ENCODE measurements at places on chromosomes 13 and 19. TPM values are rescaled to one million over a fixed set of nuclear protein-coding genes. Genes with fewer than 3 reads are reported as not detected.

DNA sequence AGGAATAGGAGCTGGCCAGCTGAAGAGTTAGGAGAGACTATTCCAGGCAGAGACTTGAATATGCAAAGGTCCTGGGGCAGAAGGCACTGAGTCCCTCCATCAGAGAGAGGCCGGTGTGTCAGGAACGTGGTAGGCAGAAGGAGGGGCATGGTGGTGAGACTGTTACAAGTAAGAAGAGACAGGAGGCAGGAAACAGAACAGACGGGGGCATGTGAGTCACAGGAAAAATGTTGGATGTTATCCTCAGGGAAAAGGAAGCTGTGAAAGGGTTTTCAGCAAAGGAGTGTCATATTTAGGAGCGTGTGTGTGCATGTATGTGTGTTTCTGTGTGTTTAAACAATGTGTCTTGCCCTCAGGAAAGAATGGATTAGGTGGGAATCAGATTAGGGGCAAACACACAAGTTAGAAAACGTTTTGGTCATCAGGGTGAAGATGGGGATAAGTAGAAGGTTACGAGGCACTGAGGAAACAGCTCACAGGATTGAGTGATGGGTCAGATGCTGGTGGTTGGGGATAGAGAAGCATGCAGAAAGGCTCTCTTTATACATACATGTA lies 1.1 kb downstream of the EDDM13 start:
- DNase-seq, result no peak

GRCh38 chr19:38142176-38143035 lies 81.6 kb downstream of the DPF1 start:
- no peak for DNase-seq

DNA sequence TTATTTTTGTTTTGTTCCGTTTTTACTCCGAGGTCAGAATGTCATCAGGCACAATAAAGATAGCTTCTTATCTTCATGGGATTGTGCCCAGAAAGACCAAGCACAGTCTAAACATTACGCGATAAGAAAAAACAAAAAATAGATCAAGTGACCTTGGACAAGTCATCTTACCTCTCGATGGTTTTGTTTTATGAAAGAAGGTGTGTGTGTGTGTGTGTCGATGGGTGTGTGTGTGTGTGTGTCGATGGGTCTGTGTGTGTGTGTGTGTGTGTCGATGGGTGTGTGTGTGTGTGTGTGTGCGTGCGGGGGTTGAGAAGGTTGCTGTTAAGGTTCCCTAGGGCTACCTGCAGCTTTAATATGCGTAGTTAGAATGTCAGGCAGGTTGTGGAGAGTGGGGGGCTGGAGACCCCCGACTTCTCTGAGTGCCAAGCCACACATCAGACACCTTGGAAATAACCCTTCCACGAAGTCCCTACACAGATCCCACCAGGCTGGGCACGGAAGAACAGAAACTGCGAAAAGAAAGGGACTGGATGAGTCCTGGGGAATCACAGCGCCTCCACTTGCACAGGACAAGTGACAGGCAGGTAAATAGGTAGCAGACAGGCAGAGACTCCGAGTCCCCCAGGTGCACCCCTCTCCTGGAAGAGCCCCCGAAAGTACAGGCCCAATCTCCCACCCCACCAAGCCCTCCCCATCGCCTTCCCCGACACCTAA lies 458 bp upstream of the ATP8A2 start:
- no peak for DNase-seq

C19orf18 gene
- polyA plus RNA-seq, result 5.7 TPM

- DNase-seq, result no peak
Measured at GRCh38 chr19:40713939-40714338, 2.7 kb downstream of the COQ8B start.

DNA sequence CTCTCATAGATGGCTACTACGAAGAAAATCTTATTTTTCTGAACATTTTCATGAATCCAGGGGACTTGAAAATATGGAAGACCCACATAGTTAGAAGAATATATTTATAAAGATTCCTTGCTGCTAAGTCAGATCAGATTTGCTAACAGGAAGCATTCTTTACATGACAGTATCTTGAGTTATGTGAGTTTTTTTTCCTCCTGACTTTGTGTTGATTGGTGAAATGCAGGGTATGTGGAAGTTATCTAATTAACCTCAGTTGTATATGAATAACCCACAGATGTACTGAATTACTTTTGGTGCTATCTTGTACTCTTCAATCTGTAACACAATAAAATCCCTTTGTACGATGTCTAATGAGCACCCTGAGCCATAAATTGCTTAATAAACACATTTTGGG lies 53.8 kb downstream of the ESD start:
- no peak for DNase-seq

- no peak for DNase-seq
Measured at GRCh38 chr19:51450730-51451307, 7.4 kb downstream of the SIGLEC8 start.

DNA sequence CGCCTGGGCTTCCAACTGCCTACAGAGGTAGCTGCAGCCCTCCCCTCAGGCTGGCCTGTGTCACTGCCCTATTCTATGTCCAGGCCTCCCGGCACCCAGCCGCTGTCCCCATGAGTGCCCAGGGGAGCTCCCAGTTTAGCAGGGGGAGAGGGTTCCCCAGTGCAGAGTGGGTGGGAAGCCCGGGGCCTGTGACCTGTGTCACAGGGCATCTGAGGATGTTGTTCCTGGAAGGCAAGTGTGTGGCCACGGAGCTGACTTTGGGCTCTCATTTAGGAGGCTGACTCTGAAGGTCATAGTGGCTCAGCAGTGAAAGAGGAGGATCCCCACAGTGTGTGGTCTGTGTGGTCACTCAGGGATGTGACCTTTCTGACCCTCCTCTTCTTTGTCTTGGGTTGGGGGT lies 25.1 kb downstream of the PPP1R37 start:
- no peak for DNase-seq

TMEM145 gene
- polyA plus RNA-seq, result 1.2 TPM

- no peak for DNase-seq
Measured at GRCh38 chr19:51010066-51010795, 8.8 kb upstream of the KLK8 start.

GRCh38 chr19:58562122-58563033 lies 4.0 kb upstream of the UBE2M start:
- no peak for DNase-seq
